ENCODE measurements at places on chromosomes 6 and 20. TPM values are rescaled to one million over a fixed set of nuclear protein-coding genes. Genes with fewer than 3 reads are reported as not detected.

The POPDC3 gene
- not detected for total RNA-seq

The OPN5 gene
- not detected for total RNA-seq

The CHRNA4 gene
- not detected for total RNA-seq

The MUC21 gene
- total RNA-seq = not detected

The DTNBP1 gene
- total RNA-seq = 5.9 TPM

The HLA-DQA2 gene
- total RNA-seq = not detected
